ENCODE measurements at places on chromosomes 2 and 18. TPM values are rescaled to one million over a fixed set of nuclear protein-coding genes. Genes with fewer than 3 reads are reported as not detected.

PDE1A gene
- total RNA-seq = not detected

ANKRD30B gene
- not detected for total RNA-seq

NGEF gene
- 4.2 TPM for total RNA-seq

ZSWIM2 gene
- total RNA-seq = not detected

ZNF396 gene
- 1.6 TPM for total RNA-seq

VPS54 gene
- total RNA-seq = 12.8 TPM

RIT2 gene
- not detected for total RNA-seq

TNS1 gene
- 0.92 TPM for total RNA-seq

RNF152 gene
- total RNA-seq = 0.12 TPM

SPHKAP gene
- not detected for total RNA-seq

PTPN18 gene
- 42.1 TPM for total RNA-seq

DUSP2 gene
- total RNA-seq = 539 TPM

UGT1A5 gene
- total RNA-seq = not detected

POTEE gene
- 0.56 TPM for total RNA-seq

PROM2 gene
- 0.48 TPM for total RNA-seq

DSC1 gene
- total RNA-seq = 0.05 TPM

LHCGR gene
- total RNA-seq = not detected

GCC2 gene
- total RNA-seq = 43.6 TPM

TDRD15 gene
- total RNA-seq = 0.02 TPM

ABCB11 gene
- total RNA-seq = not detected

SGPP2 gene
- 20.8 TPM for total RNA-seq

CKAP2L gene
- 46.1 TPM for total RNA-seq

NT5C1B gene
- not detected for total RNA-seq

HOXD10 gene
- total RNA-seq = not detected

CROCC2 gene
- not detected for total RNA-seq

KCTD1 gene
- total RNA-seq = 2.5 TPM

STPG4 gene
- total RNA-seq = not detected

KCNIP3 gene
- not detected for total RNA-seq

GYPC gene
- total RNA-seq = 123 TPM

FBXO48 gene
- total RNA-seq = 2.6 TPM

SDC1 gene
- 0.12 TPM for total RNA-seq

ALLC gene
- not detected for total RNA-seq

TRIP12 gene
- total RNA-seq = 226 TPM

CDKL4 gene
- total RNA-seq = 0.14 TPM

SERPINB13 gene
- not detected for total RNA-seq

SMYD1 gene
- not detected for total RNA-seq

RSAD2 gene
- total RNA-seq = 8.6 TPM

NBAS gene
- total RNA-seq = 40.1 TPM

VAMP8 gene
- 114 TPM for total RNA-seq

COX7A2L gene
- total RNA-seq = 102 TPM

RFTN2 gene
- not detected for total RNA-seq

STARD6 gene
- total RNA-seq = not detected

CCDC148 gene
- not detected for total RNA-seq

AAK1 gene
- total RNA-seq = 95.2 TPM

TUBA3E gene
- not detected for total RNA-seq

FBLN7 gene
- total RNA-seq = 38.9 TPM

EVX2 gene
- total RNA-seq = not detected

MEP1B gene
- 0.10 TPM for total RNA-seq

MLPH gene
- not detected for total RNA-seq

MYL1 gene
- total RNA-seq = not detected

AKAIN1 gene
- total RNA-seq = not detected

DPP4 gene
- total RNA-seq = 30.7 TPM

MROH2A gene
- not detected for total RNA-seq

ABCG8 gene
- total RNA-seq = not detected

PSTPIP2 gene
- 15.2 TPM for total RNA-seq

TYMS gene
- 281 TPM for total RNA-seq

CNRIP1 gene
- total RNA-seq = not detected

ANKRD30BL gene
- total RNA-seq = not detected

VIT gene
- not detected for total RNA-seq
